ENCODE measurements at places on chromosomes 16 and 17. TPM values are rescaled to one million over a fixed set of nuclear protein-coding genes. Genes with fewer than 3 reads are reported as not detected.

The RPS15A gene
- total RNA-seq: 3,046 TPM

GRCh38 chr16:69787883-69788282 lies 25.8 kb downstream of the WWP2 start:
- H3K36me3 ChIP-seq: peaks cover 1% of the 10 kb centered on the region
- no peak for DNase-seq
- H3K27me3 ChIP-seq: no peaks in the 10 kb centered on the region
- no peaks in the 10 kb centered on the region for H3K4me1 ChIP-seq

The NPIPA3 gene
- 1.3 TPM for total RNA-seq

DNA sequence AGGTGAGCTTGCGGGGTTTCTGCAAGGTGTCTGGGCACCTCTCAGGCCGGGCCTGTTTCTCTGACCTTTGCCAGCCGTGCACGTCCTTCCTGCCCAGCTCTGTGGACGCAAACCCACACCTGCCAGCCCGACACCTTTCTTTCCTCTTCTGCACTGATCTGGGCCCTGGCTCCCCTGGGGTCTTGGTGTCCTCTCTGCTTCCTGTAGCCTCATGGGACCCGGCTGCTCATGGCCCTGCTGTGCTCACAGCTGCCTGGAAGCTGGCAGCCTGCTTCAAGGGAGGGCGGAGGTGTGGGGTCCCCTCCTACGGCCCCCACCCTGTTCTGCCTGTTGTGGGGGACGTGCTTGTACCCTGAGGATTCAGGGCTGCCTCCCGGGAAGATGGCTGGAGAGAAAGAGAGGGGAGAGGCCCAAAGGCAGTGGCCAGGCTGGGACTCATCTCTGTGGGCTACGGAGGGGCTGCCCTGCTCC lies 342.4 kb downstream of the SEC14L1 start:
- no peaks in the 10 kb centered on the region for H3K27me3 ChIP-seq
- H3K36me3 ChIP-seq: peaks cover 11% of the 10 kb centered on the region
- no peak for DNase-seq
- no peak overlapping the region for H3K4me3 ChIP-seq
- H3K27ac ChIP-seq: no peak overlapping the region

DNA sequence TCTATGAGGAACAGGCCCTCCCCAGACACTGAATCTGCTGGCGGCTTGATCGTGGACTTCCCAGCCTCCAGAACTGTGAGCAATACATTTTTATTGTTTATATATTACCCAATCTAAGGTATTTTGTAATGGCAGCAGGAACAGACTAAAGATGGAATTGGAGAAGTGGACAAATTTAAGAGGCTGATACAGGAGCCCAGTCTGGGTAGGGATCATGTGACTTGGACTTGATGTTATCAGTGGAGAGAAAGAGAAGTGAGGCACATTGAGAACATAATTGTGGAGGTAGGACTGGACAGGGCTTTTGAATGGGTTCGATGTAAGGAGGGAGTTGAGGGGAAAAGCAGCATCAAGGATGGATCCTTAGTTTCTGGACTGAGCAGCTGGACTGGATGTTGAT lies 93.8 kb downstream of the USP31 start:
- peaks cover 40% of the 10 kb centered on the region for H3K27me3 ChIP-seq
- no peak overlapping the region for H3K4me3 ChIP-seq
- H3K27ac ChIP-seq: no peak overlapping the region

Data from activated T-cell treated with anti-CD3 and anti-CD28 coated beads, Interleukin-2, amount 50 U/mL, for 72 hours (primary cell).